ENCODE measurements at places on chromosomes 2 and 18.

DNA sequence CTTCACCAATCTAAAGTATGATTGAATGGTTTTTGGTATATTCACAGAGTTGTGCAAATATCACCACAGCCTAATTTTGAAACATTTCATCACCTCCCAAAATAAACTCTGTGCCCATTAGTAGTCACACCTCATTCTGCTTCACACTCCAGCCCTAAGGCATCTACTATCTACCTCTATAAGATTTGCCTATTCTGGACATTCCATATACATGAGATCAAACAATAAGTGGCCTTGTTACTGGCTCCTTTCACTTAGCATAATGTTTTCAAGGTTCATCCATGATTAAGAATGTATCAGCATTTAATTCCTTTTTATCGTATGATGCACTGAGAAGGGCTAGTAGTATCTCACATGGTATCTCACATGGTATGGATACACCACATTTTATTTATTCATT is 204.6 kb upstream of the SMAD7 start:
- DNase-seq = no peak

- DNase-seq = no peak
These were observed 8.9 kb downstream of the ADAM23 start for GRCh38 chr2:206452242-206452641.

GRCh38 chr18:68696937-68697336 is 18.0 kb downstream of the TMX3 start:
- DNase-seq = no peak

DNA sequence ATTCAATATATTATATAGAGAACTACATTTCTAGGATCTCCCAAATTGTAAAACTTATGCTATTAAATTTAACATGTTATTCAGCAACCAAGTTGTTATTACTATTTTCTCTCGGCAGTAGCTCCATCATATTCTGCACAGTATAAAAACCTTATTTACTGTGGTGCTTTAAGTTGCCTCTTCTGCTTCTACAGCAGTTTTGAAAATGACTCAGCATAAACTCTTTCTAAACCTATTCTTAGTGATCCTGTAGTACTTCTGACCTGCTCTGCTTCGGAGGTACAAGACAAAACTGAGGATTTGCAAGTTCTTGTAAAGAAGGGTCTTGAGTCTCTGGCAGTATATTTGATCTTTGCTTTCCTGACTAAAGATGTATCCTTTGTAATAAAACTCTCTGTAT is 567.2 kb downstream of the TMX3 start:
- no peak for DNase-seq

DNA sequence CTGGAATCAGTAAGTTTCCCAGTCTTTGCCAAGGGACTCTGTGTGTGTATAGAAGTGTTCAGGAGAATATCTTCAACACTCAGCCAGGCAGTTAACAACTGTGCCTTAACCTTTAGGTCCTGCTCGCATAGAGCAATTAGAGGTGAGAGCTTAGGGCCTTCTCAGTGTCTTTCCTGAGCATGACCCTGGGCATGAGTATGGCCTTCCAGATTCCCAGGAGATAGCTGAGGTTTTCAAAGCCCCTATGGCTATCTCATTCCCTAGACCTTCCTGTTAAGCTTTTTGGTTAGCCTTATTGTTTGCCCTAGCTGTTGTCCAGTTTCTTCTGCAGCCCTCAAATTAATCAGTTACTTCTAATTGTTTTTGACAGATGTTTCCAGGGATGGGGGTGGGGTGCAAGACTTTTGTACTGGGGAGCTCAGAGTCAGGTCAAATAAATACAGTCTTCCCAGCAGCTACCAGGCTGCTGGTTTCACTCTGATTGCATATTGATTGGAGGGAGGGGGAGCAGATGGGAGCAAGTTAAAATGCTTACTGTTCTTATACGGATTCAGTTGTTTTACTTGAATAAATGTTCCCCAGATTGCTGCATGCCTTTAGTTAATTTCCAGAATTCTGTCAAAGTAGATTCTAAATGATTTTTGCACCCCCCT is 23.1 kb downstream of the PDK1 start:
- no peak for DNase-seq

DNA sequence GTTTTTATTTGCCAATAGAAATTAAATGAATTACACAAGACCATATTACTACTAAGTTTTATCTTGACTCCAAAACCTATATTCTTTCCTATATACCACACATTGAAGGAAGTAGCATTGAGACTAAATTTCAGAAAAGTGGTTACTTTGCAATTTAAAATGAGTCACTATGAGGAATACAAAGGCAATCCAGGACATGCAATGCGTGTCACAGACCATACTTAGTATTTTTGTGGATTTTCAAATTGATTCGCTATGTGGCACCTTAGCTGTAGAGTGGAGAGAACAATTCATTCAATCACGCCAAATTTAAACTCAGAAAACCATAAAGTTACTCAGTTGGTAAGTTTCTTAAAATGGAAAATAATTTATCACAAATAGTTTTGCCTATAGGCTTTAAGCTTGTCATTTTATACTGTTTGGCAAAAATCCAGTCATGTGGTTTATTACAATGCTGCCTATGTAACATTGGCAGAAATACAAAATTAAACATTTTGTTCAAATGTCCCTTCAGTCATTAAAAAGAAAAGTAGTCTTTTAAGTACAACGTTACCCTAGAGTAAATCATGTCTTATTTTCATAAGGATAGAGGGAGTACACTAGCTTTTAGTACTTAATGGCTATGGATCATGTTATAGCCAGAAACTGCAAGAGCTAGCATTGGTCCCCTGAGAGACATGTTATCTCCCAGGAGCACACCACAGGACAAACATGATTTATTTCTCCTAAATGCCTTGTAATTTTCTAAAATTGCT is 222.8 kb upstream of the CDH7 start:
- DNase-seq = no peak

DNA sequence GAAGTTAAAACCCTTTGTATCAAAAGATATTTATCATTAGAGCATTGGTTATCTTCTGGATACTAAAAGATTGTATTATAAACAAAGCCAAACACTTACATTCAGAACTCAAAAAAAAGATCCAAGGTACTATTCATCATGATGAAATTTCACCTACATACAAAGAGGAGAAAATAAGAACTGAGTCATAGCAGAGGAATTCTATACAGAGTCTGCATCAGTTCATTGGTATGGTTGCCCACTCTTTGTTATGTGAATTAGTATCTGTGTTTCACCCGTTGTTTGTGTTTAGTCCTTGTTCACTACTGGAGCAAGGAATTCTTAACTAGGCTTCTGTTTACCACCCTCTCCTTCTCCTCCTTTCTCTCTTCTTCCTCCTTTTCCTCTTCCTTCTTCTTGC is 157.9 kb downstream of the LNPK start:
- no peak for DNase-seq

GRCh38 chr2:113131352-113132185 is 4.2 kb downstream of the IL1RN start:
- DNase-seq = no peak

DNA sequence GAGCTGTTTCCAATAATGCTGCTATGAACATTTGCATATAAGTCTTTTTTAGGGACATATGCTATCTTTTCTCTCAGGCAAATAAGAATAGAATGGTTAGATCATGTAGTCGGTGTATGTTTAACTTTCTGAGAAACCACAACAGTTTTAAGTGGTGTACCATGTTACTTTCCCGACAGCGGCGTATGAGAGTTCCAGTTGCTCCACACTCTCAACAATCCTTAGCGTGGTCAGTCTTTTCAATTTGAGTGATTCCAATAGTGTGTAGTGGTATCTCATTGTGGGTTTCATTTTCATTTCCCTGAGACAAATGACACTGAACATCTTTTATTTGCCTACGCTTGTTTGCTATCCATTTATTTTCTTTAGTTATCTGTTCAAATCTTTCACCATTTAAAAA is 149.5 kb downstream of the ACOXL start:
- no peak for DNase-seq

DNA sequence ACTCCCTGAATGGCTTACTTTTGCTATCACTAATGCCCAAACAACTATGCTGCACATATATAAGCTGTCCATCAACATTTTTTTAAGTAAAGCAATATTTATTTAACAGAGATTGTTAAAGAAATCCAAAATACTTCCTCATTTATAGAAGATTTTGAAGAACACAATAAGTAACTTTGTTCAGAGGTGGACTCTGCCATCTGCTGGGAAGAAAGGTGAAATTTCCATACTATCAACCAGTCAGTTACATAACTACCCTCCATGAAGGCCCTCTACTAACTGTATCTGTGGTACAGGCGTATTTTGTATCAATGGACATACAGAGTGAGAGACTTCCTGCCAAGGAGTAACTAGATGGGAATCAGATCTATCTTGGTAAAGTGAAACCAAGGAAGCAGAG is 106.0 kb downstream of the DTNB start:
- no peak for DNase-seq

GRCh38 chr18:70420146-70420898 is 131.5 kb downstream of the SOCS6 start:
- no peak for DNase-seq

- no peak for DNase-seq
These were observed 298.2 kb upstream of the NXPH2 start for GRCh38 chr2:139078376-139078775.
